ENCODE measurements at places on chromosomes 4 and X. TPM values are rescaled to one million over a fixed set of nuclear protein-coding genes. Genes with fewer than 3 reads are reported as not detected.

Gene ANKRD37
- 15.1 TPM for total RNA-seq

DNA sequence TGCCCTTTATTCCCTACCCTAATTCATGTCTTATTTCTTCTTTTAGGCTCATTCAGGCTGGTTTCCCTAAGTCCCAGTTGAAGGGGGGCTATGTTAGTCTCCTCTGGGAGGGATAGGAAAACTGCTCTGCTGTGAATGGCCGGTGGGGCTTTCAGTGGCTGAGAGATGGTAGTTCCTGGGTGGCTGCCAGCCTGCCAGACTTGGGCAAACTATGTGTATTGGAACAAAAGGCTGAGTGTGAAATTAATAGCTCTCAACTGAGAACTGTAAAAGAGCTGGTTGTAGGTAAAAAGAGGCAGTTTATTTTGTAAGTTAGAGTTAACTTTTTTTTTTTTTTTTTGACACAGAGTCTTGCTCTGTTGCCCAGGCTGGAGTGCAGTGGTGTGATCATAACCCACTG is 28.8 kb downstream of the ARHGAP10 start:
- DNase-seq = no peak

Gene DMRTC1B
- total RNA-seq = not detected

Gene LPAR4
- total RNA-seq = 2.4 TPM

Gene FOXP3
- total RNA-seq = not detected

Gene PNMA6E
- total RNA-seq = not detected

Gene IL1RAPL1
- not detected for total RNA-seq

GRCh38 chr4:114495471-114495928 is 103.1 kb upstream of the UGT8 start:
- no peak for DNase-seq

GRCh38 chrX:35561985-35562384 is 236.2 kb upstream of the MAGEB16 start:
- DNase-seq = no peak

Gene RHOXF2
- not detected for total RNA-seq

Gene SH3BGRL
- total RNA-seq = 176 TPM

GRCh38 chrX:30196322-30196721 is 19.0 kb upstream of the MAGEB2 start:
- no peak for DNase-seq

DNA sequence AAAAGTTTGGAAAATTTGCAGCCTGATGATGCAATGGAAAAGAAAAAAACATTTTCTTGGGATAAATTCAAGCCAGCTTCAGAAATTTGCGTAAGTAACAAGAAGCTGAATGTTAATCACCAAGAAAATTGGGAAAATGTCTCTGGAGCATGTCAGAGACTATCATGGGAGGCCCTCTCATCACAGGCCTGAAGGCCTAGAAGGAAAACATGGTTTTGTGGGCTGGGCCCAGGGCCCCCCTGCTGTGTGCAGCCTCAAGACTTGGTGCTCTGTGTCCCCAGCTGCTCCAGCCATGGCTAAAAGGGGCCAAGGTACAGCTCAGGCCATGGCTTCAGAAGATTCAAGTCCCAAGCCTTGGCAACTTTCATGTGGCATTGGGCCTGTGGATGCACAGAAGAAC is 1049.8 kb upstream of the GRIA3 start:
- DNase-seq = no peak

- no peak for DNase-seq
Observed at GRCh38 chr4:40327340-40327739, 7.8 kb upstream of the CHRNA9 start.

- no peak for DNase-seq
Observed at GRCh38 chrX:129958814-129959492, 23.5 kb upstream of the BCORL1 start.

DNA sequence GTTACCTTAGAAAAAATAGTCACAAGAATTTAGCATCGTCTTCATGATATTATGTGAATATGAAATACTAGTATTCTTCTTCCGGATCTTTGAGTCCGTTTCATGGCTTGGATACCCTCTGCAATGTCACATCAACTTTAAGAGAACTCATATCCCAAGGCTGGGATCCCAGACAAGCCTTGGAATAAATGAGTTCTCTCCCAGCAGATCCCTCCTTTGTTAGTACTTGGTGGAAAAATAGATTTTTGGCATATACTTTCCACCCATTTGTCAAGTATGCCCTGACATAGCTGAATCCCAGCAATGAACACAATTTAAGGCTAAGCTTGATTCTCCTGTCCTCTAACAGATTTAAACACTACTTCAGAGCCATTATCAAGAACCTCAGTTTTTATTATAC is 144.5 kb downstream of the PPARGC1A start:
- no peak for DNase-seq

Gene NSUN7
- total RNA-seq = not detected

- DNase-seq = no peak
Observed at GRCh38 chr4:17690898-17691297, 76.5 kb downstream of the MED28 start.

Gene RFC1
- total RNA-seq = 57.9 TPM

Gene HMGB3
- total RNA-seq = 233 TPM

- no peak for DNase-seq
Observed at GRCh38 chr4:182885738-182886077, 31.5 kb downstream of the DCTD start.

Gene CSN1S1
- not detected for total RNA-seq

Gene SYNPO2
- total RNA-seq = 2.8 TPM

- DNase-seq = no peak
Observed at GRCh38 chr4:73067971-73068394, 1.5 kb downstream of the COX18 start.

GRCh38 chr4:99394896-99395295 is 40.2 kb downstream of the ADH7 start:
- no peak for DNase-seq

DNA sequence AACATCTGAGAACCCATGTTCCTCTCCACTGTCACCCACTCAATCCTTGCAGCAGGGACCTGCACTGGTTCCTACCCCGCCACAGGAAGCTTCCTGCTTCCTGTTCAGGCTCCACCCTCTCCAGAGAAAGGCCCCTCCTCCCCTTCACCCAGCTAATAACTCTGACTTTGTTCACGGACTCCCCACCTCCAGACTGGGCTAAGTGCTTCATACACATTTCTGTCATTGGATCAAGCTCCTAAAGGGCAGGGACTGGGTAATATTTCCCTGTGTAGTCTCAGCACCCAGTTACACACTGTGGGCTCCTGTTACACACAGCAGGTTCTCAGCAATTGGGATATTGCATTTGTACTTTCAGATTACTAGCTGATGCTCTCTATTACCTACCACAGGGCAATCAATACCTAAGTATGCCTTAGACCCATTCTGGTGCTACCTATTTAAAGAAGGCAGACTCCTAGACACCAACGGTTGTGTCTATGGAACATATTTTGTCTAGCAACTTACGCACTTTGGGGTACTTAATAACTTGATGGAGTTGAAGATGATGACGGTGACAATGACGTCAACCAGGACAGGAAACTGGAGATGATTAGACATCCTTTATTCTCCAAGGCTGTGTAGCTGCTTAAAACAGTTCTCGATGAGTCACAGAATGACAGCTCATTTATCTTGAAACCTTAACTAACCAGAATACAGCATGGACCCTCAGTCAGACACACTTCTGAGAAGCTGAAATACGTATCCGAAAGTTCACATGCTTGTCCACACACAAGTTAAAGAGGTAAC is 58.1 kb downstream of the MAML3 start:
- DNase-seq = peak; percentile 76

GRCh38 chr4:172838943-172839342 is 329.7 kb upstream of the GALNT7 start:
- DNase-seq = no peak

Gene ADH1A
- not detected for total RNA-seq

Gene CENPVL1
- not detected for total RNA-seq

DNA sequence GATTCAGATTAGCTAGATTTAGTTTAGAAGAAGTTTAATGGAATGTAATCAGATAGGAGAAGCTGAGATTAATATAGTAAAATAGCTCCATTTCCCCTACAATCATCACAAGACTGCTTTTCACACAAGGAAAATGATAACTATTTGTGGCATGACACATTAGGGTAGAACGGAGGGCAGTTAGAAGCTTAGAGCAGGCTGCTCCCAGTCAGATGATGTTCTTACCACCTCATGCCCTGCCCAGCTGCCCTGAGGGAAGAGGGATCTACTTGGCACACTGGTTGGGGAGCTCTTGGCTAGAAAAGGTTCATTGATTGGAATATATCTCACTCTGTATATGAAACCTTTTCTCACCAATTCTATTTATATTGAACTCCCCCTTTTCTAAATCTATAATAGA is 180.7 kb upstream of the IL15 start:
- DNase-seq = no peak

Gene ODAM
- total RNA-seq = not detected

DNA sequence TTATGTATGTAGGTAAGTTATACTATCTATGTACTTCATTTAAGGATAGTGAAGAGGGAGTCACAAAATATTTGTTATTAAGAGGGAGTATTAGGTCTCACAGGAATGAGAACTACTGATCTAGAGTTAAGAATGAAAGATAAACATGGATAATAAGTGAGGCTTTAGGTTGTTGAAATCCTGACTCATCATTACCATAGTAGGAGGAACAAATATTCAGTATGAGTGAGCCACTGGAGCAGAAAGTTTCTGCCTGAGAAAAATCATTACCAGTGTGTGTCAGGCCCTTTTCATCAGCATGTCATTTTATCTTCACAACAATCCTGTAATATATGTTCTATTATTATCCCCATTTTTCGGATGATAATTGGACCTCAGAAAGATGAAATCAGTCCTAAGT is 27.2 kb upstream of the IGSF1 start:
- no peak for DNase-seq

DNA sequence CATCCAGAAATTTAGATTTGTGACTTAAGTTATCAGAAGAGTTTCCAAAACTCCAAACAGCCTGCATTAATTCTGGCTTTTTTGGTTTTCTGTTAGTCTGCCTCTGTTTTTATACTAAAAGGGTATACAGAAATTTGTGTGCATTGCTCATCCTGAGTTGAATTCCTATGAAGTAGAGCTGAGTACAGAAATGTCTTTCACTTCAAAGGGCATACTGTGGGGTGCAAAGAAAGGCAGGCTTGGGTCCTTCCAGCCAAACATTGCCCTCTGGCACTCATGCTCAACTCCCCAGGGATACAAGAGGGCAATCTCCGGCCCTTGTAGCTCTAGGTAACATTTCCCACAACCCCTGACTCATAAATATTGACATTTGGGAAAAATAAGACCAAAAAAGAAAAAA is 27.6 kb upstream of the TMEM184C start:
- DNase-seq = no peak

DNA sequence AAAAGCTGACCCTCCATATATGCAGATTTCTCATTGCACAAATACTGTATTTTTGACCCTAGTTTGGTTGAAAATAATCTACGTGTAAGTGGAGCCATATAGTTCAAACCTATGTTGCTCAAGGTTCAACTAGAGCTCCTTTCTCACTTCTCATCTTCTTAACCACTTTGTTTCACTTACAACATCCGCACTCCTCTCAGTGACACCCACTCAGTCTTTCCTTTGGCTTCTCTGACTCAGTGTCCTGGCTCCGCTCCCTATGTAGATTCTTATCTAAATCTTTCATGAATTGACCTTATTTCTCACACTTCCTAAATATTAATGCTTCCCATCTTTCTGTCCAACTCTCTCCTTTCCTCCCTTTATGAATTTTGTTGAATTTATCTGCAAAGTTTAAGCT is 32.9 kb upstream of the DKK2 start:
- DNase-seq = no peak

Gene ZAR1
- not detected for total RNA-seq

GRCh38 chr4:174198828-174199227 is 84.6 kb downstream of the FBXO8 start:
- DNase-seq = no peak

Gene USP11
- 36.6 TPM for total RNA-seq

Gene PCSK1N
- total RNA-seq = 3.2 TPM

GRCh38 chrX:13761606-13762414 is 27.3 kb downstream of the OFD1 start:
- no peak for DNase-seq
